HEK293T (cell line): ENCODE measurements at places on chromosomes 4 and X.

GRCh38 chrX:115649461-115650063 is 88.6 kb downstream of the PLS3 start:
- no peak for DNase-seq

DNA sequence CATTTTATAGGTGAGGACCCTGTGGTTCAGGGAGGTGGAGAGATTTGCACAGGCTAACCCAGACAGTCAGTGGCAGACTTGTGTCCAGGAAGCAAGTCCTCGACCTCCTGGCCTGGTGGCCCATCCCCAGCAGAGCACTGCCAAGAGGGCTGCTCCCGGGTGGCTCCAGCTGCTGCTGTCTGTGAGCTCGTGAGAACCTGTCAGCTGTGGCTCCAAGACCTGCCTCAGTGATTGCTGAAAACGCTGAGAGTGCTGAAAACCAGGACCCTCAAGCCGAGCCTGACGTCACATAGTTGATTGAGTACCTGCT is 74.2 kb downstream of the RTL9 start:
- no peak for DNase-seq

DNA sequence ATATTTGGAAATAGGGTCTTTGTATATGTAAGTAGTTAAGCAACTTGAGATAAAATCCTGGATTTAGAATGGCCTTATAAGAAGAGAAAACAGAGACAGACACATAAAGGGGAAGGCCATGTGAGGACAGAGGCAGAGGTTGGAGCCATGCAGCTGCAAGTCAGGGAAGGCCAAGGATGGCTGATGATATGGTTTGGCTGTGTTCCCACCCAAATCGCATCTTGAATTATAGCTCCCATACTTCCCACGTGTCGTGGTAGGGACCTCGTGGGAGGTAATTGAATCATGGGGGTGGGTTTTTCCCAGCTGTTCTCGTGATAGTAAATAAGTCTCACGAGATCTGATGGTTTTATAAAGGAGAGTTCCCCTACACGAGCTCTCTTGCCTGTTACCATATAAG is 76.3 kb downstream of the STK32B start:
- DNase-seq, result no peak

DNA sequence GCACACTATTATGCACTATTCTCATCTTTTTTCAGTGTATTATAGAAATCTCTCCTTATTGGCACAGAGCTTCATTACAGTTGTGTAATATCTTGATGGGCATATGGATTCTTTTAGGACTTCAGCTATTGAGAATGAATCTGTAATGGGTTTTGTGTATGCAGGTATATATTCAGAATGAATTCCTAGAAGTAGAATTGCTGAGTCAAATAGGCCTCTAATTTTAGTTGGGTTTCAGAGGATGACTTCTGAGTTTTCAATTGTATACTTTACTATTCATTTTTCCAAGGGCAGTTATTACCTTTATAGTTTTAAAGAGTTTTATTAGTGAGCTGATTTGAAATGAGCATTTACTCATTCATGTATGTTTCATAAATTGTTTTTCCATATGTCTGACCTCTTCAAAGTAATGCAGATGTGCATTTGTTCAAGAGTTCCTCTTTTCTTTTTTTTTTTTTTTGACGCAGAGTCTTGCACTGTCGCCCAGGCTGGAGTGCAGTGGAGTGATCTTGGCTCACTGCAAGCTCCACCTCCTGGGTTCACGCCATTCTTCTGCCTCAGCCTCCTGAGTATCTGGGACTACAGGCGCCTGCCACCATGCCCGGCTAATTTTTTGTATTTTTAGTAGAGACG is 19.5 kb downstream of the CASP6 start:
- no peak for DNase-seq
